ENCODE measurements at places on chromosomes 6 and 20.
A peak's percentile ranks its signal among the peaks of the same experiment; 100 is the strongest.

DNA sequence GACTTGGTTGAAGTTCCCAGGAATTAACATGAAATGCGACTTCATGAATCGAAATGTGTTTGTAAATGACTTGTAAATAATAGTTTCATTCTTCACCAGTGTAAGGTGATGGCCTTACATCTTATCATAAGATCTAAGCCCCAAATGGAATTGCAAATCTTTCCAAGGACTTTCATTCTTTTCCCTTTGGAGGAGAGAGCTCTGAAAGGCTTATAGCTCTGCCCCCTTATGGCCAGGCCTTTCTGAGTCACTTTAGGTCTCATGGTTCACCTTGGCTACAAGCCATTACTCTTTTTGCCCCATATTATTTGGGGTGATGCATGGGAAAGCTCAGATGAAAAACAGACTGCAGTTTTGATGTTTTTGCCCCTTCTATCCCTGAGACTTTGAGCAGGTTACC, 209.1 kb upstream of the BMP2 start:
- DNase-seq = no peak

DNA sequence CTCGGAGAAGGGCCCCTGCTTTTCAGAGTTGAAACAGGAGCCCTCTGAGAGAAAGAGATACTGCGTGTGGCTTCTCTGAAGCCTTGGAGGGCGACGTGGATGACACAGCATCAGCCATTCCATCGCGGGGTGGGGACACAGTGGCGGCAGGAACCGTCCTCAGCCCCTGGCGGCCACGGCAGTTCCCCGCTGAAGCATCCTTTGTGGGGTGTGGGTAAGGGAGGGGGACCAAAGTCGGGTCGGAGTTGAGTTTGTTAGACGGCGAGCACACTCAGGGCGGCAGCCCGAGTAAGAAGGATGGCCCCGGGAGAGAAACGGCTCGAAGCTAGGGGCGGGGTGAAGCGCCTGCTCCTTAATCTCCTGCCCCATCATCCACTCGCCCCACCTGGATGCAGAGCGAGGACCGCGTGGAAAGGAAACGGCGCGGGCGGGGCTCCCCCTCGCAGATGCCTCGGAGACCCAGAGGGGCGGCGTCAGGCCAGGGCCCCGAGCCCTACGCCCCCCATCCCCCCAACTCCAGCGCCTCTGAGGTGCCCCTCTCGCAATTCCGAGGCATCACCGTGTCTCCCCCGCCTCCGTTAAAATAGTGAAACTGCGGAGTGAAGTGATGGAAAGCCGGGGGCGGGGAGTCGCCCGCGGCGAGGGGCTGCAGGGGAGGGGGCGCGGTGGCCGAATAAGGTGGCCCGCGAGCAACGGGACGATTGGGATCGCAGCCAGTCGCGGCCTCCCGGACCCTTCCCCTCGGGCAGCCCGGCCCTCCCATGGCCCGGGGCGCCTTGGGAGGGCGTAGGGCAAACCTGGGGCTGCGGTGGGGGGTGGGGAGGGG, 796 bp upstream of the RREB1 start:
- peak; percentile 76 for DNase-seq

GRCh38 chr6:15414235-15414612, 168.4 kb downstream of the JARID2 start:
- DNase-seq = no peak

DNA sequence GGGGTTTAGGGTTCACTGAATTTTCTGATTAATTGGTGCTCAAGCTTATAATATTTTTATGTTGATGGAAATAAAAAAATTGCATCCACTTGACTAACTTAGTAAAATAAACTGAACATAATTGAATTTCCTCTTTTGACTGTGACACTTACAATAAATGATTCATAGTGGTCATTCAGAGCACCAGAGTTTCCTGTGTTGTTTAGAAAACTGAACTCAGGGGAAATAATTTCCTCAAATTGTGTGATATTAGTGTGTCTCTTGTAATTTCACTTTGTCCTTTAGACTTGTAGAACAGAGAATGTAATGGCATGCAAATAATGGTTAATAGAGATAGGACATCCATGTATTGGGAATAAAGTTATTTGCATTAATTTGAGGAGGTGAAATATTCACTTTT, 319.7 kb upstream of the MAN1A1 start:
- no peak for DNase-seq

GRCh38 chr6:37381579-37381978, 27.8 kb downstream of the RNF8 start:
- peak; percentile 72 for DNase-seq

- peak; percentile 76 for DNase-seq
These were observed 2.9 kb downstream of the TNNC2 start for GRCh38 chr20:45823949-45824835.

- no peak for DNase-seq
These were observed 57.8 kb downstream of the PPP1R3G start for GRCh38 chr6:5142915-5143314.

- no peak for DNase-seq
These were observed 123.0 kb downstream of the TCP11 start for GRCh38 chr6:35018182-35018519.

DNA sequence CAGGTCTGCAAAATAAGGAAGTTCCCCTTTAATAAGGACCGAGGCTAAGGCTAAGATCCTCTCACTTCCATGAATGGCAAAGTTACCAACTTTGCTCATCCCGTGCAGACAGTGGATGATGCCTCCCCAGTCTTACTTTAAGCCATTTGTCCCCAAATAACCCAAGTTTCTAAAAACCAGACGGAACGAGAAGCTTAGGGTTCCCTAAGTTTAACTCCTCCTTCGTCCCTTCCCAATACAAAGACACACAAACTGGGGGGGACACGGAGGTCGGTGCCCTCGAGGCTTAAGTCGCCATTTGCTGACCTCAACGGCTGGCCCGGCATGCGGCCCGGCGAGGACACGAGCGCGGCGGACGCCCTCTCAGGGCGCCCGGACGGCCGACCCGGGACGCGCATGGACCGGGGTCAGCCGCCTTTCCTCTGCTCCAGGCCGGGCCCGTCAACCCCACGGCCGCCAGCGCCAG, 527 bp downstream of the FBXO30 start:
- DNase-seq = no peak

DNA sequence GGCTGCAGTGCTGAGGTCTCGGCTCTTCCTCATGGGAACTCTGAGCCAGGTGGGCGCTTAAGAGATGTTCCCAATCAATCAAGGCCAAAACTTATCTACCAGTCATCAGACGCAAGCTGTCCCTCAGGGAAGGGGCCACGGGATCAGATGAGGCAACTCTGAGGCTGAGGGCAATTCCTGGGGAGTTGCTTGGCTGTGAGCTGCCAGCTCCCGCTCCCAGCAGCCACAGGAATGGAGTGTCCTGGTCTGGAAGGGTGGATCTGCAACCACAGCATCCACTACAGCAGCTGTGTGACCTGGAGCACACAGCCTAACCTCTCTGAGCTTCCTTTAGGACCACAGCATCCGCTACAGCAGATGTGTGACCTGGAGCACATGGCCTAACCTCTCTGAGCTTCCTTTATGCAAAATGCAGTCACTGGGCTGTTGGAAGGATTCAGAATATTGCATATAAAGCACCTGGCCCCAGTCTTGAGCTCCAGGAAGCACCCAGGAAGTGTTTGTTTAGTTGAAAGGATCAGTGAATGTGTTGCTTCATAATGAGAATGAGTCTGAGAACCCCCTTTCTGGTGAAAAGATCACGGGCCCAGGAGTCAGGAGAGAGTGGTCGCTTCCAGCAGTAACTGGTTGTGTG, 60.9 kb downstream of the TFAP2C start:
- DNase-seq = no peak

DNA sequence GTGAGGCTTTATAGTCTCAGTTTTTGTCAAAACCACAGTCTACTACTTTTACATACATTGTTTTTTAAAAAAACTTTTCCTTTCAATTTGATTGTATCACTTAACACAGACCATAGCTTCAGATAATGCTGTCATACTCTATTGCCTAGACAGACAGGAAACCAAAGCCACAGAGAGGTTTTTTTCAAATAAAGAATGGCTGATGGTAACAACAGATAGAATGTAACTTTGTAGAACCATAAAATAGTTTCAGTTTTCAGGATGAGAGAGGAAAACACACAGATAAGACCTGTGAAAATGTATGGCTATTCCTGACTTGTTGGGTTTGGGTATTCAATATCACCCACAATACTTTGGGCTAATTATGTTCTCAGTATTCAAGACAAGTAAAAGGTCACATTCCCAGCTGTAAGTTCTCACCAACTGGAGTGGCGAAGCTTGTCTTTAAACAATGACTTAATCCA, 94.0 kb downstream of the ADGRG6 start:
- DNase-seq = peak; percentile 23

GRCh38 chr20:10487142-10488136, 52.3 kb downstream of the SLX4IP start:
- DNase-seq = no peak

DNA sequence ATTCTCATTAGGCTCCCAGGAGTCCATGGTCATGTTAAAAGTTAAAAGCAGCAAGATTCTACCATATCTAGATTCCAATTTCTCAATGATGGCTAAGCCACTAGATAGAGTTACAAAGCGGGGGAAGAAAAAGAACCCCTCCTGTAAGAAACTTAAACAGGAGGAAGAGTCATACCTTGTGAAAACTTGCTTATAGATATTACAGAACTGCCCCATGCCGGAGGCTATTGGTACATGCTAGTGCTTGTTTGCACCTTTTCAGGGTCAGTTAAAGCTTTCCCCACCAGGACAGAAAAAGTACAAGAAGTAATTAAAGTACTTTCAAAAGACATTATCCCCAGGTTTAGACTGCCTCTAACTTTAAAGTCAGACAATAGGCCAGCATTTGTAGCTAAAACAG, 15.5 kb upstream of the GSTA3 start:
- DNase-seq = no peak

DNA sequence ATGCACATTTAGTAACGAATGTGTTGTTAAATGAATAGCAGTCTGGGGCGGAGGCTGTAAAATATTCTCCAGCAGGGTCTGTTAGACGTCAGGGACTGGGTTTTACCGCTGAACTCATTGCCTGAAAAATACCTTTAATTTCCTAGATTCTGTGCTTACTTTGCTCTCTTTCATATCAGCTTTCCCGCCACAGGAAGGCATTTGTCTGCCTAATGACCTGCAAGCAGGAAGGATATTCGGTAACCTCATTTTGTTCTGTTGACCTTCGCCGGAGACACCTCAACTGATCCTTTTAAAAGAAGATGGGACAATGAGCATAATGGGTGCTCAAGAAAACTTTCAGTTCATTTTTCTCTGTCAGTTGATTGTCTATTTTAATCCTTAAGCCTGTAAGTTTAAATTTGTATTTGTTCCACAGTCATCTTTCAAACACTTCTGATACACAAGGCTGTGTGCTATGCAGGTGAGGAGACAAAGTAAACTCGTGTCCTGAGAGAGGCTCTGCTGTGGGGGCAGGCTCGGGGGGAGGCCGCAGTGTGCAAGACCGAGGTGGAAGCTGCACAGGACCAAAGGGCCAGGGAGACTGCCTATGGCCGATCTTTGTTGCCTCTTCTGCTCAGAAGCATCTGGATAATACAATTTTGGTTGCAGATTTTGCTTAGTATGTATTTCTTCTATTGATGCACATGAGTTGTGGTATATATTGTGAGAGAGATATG, 27.4 kb upstream of the SIM1 start:
- DNase-seq = no peak

DNA sequence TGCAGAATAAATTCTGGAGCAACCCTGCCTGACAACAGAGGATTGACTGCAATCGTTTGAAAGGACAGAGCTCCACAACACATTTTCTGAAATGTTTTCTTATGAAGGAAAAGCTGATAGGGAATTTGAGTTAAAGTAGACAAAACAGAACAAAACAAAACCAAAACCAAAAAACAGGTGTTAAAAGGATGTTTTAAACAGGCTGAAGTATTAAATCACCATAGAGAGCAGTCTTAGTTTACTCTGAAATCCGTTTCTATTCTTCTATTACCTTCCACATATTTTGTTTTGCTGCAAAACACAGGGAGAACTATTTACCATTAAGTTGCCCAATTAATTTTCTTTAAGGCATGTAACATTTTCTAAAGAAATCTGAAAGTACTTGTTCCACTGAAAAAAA, 93.4 kb upstream of the MLIP start:
- no peak for DNase-seq

- DNase-seq = no peak
These were observed 80.9 kb upstream of the TOX2 start for GRCh38 chr20:43833511-43834395.

GRCh38 chr6:157657754-157658153, 165.3 kb upstream of the SNX9 start:
- no peak for DNase-seq

- DNase-seq = no peak
These were observed 1.3 kb downstream of the PLCB1 start for GRCh38 chr20:8133310-8133768.

DNA sequence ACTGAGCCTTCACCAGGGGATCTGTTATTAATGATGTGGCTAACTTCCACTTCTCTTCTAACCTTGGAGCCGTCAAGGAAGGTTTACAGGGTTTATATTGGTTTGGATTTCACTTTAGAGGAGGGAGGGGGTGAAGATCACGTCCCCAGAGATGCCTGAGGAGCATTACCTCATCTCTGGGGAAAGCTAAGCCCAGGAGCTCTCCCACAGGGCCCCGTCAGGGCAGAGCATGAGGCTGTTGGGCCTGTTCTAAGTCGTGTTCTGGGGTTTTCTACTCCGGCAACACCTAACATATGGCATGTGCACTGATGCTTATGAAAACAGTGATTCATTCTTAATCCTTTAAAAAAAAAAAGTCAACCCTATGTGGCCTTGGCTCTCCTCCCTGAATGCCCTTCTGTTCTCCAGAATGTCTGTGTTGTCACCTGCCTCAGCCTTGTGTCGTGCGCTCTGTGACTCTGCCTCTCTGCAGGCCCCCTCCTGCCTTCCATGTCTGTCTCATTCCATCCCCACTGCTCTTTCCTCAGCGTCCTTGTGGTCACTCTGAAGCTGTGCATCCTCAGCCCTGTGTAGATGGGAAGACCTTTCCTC, 97.4 kb upstream of the JARID2 start:
- no peak for DNase-seq

DNA sequence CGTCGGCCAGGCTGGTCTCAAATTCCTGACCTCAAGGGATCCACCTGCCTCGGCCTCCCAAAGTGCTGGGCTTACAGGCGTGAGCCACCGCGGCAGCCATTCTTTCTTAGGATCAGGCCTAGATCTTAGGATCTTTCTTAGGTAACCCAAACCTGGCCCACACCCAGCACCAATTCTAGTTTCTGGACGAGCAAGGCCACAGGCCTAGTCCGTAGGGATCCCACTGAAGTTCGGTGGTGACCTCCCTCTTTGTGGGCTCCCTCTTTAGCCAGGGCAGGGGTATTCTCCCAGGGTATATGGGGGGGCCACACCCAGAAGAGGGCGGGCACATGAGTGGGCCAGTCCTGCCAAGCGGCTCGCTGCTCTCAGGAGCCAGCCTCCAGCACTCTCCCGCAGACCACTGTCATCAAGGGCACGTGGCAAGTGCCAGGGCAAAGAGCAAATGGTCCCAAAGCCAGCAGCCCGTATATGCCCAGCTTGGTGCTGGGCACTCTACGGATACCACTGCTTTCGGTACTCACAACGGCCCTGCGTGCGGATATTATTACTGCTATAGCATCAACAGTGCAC, 6.5 kb downstream of the PXDC1 start:
- no peak for DNase-seq

GRCh38 chr6:75423386-75423785, 70.2 kb downstream of the FILIP1 start:
- no peak for DNase-seq

- no peak for DNase-seq
These were observed 19.6 kb upstream of the FAM83C start for GRCh38 chr20:35311822-35312221.

- DNase-seq = no peak
These were observed 19.7 kb downstream of the LAMA5 start for GRCh38 chr20:62347445-62347844.

All from GM13976 (cell line).